SK-N-DZ (cell line): ENCODE measurements at places on chromosomes 6 and 20.

- DNase-seq, result peak; percentile 66
These were observed 2.8 kb downstream of the KCNQ5 start for GRCh38 chr6:72624557-72625160.

GRCh38 chr6:40714576-40715564 lies 127.7 kb upstream of the LRFN2 start:
- peak; percentile 40 for DNase-seq

GRCh38 chr6:158644231-158645063 lies at the start of gene DYNLT1:
Gene DYNLT1 (minus strand): TSS chr6:158644743. CDS start chr6:158644708, 35 bp downstream.
- DNase-seq, result peak; percentile 95

- DNase-seq, result no peak
These were observed 125.1 kb downstream of the SNX5 start for GRCh38 chr20:17843246-17844132.

DNA sequence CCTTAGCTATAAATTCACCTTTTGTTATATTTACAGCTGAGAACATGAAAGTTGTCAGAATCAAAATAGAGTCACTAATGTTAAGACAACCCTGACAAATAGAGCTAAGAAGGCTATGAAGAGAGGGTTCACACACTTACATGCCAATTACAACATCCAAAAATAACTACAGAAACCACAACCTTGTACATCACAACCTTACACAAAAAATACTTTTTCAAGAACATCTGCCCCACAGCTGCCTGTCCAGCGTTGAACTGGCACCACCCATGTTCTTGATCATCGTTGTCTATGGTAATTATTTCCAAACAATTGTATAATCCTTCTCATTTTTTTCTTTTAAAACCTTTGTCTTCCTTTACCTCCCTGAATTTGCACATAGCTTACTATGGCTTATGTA lies 231.2 kb upstream of the FKBP1C start:
- DNase-seq, result no peak

GRCh38 chr6:147310521-147310920 lies 106.3 kb downstream of the STXBP5 start:
- no peak for DNase-seq

DNA sequence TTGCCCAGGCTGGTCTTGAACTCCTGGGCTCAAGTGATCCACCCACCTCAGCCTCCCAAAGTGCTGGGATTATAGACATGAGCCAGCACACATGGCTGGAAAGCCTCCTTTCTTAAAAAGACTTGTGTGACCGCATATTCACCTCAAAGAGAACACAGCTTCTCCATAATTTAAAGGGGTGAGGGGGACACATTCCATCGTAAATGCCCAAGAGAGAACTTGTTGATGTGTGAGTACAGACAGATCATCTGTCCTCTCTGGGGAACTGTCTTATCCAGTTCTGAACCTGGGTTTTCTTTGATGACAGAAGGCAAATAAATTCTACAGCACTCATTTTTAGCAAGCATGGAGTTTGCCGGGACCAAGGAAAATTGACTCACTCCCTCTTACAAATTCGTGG lies 47.2 kb downstream of the NFATC2 start:
- DNase-seq, result no peak
